ENCODE measurements at places on chromosomes 6 and 20.

- DNase-seq: no peak
Measured at GRCh38 chr20:39222101-39222500, 260.0 kb downstream of the DHX35 start.

DNA sequence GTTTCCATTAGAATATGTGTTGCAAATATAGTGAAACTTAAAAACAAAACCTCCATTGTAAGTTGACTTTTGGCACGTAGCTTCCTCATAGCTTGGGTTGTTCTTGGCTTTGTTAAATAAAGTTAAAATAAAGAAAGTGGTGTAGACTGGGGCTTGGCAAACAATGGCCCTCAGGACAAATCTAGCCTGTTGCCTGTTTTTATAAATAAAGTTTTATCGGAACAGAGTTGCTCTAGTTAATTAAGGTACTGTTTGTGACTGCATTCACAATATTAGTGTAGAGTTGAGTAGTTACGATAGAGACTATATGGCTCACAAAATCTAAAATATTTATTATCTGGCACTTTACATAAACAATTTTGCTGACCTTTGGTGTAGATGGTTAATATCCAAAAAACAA lies 168.8 kb downstream of the CDKAL1 start:
- no peak for DNase-seq

DNA sequence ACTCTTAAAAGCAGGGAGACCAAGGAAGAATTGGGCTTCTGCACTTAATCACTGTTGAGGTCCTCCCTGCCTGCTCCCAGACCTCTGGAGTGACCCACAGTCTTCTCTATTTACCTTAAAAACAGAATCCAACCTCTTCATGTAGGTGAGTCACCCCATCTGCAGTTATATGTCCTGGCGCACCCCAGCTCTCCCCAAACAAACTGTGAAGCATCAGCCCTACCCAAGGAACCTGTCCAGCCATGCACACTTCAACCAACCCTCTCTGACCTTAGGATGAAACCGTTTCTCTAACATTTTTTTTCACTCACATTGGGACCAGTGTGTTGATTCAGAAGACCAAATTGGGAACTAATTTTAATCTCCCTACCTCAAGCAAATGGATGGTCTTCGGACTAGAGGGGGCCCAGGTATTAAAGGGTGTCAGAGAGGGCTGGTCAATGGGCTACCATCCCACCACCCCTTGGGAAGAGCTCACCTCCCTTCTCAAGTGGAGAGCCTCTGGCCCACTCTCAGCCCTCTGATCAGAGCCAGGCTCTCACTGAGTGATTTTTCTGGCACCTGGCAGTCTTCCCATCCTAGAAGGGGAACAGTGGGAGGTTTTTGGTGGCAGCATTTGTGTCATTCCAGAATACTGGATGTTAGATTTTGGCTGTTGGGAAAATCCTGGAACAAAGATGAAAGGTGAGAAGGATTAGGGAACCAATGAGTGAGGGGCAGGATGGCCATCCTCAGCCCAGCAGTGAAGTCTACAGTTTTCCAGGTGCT lies 203.6 kb downstream of the LRFN2 start:
- no peak for DNase-seq

- DNase-seq: no peak
Measured at GRCh38 chr6:40791004-40791403, 203.8 kb upstream of the LRFN2 start.

DNA sequence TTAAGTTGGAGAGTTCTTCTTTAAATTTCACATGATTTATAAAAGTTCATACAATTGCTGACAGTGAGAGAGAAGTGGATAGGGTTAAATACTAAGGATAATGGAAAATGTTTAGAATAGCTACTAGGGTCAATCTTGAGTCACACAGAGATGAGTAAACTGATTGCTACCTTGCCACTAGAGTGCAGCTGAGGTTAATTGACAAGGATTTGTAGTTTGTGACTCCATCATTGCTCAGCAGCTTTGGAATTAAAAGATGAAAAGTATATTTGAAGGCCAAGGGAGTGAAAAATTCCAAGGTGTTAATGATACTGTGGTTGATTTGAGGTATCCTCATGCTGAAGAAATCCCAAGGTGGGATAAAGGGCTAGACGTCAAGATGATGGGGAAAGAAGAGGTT lies 524.0 kb downstream of the UTRN start:
- DNase-seq: no peak

DNA sequence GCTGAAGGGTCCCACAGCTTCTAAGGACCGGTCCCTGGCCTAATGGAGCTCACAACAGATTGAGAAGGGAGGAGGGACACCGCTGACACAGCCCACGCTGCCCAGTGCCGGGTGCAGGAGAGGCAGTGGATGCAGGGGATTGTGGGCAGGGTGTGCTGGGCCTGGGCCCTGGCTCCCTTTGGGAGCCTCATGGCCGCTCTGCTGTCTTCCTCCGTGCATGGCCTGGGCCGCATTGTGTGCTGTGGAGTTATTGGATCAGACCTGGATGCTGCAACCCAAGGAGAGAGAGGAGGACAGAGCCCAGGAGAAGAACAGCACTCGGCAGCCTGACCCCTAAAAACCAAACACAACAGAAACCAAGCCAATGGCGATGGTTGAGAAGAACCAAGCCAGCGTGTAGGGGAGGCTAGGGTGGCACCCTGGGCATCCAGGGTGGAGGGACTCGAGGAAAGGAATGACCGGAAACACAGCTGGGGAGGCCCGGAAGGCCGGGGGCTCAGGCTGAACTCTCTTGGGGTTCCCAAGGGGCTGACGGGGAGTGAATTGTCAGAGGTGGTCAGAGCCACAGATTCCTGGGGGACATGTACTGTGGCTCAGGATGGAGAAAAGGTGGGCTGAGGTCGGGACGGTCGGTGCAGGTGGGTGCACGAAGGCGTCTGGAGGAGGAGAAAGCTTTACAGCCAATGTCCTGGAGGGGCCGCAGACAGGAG lies 41.0 kb downstream of the ERMARD start:
- no peak for DNase-seq

- DNase-seq: no peak
Measured at GRCh38 chr6:6730831-6731230, 142.3 kb downstream of the LY86 start.

DNA sequence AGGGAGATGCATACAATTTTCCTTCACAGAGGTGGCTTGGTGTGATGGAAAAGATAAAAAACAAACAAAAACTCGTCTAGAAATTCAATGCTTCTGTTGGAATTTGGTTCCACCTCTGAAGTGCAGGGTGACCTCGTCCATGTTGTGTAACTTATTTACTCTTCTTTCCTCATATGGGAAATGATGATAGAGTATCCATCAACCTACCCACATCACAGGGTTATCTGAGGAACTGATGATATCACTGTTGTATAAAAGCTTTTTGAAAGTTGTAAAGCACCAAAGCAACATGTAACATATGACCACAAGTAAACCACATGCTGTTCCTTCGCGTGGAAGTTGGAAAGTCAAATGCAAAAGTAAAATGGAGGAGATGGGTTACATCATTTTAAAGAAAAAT lies 212.0 kb upstream of the SGK1 start:
- no peak for DNase-seq

DNA sequence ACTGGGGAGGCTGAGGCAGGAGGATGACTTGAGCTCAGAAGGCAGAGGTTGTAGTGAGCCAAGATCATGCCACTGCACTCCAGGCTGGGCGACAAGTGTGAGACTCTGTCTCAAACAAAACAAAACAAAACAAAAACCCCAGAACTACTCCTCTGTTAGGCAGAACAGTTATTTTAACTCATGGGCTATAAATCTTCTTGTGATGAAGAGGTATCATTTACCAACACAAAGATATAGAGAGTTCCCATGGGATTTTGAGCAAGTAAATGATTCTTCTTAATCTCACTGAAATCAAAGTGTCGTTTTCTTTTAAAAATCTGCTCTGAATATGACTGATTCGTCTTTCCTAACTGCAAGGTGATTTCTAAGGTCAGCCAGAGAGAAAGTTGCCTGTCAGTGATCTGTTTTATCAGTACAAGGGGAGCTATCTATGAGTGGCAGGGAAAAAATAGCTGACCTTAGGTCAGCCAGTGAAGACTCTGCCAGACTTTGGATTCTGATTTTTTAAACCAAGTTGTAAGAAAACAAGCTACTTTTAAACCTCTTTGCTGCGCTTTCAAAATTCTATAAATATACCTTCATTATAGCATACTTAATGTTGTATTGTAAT lies 3.8 kb upstream of the DSP start:
- DNase-seq: no peak

Data from activated gamma-delta T cell treated with Interleukin-2 at 50 U/mL for 16 hours (primary cell).